ENCODE measurements at places on chromosomes 2 and 18.

DNA sequence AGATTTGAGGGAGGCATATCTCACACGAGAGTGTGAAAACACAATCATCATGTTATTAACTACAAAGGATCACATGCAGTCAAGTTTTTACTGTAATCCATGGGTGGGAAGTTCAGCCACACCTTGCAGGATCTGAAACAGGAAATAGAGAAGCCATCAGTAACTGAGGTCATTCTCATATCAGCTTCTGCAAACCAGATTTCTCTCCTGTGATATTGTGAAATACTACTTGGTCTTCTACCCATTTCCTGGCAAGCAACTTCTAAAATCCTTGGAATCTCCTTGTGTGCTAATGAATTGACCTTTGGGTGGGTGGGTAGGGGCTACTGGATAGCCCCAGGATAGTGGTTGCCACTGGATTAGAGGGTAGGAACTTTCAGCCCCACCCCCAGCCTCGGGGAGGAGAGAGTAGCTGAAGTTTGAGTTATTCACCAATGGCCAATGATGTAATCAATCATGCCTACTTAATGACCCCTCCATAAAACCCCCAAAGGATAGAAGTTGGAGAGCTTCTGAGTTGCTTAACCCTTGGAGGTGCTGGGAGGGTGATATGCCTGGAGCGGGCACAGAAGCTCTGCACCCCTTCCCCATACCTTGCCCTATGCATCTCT lies 25.6 kb upstream of the TGIF1 start:
- no peak for DNase-seq

DNA sequence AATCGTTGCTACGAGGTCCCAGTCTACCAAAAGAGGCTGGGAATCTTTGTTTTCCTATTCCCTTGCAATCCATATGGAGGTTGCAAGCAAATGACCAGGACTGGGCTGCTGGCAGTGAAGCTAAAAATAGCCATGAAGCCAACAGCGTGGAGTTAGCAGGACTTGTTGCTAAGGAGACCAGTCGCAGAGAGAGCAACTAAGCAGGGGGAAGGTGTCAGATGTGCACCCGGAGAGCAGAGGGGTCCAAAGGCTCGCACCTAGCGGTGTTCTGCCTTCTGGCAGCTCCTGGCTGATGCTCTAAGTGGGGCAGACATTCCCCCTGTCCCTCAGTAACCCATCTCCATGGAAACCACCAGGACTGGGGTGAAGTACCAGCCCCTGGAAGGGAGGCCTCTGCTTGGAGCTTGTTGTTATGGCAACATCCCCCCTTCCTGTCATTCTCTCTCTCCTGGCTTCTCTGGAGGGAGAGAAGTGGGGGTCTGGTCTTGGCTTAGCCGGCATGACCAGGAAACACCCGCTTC lies 84.6 kb downstream of the DNMT3A start:
- no peak for DNase-seq

GRCh38 chr2:2667690-2668089 lies 336.6 kb upstream of the MYT1L start:
- no peak for DNase-seq

GRCh38 chr18:10524507-10525370 lies 1.1 kb upstream of the NAPG start:
- peak; percentile 27 for DNase-seq

DNA sequence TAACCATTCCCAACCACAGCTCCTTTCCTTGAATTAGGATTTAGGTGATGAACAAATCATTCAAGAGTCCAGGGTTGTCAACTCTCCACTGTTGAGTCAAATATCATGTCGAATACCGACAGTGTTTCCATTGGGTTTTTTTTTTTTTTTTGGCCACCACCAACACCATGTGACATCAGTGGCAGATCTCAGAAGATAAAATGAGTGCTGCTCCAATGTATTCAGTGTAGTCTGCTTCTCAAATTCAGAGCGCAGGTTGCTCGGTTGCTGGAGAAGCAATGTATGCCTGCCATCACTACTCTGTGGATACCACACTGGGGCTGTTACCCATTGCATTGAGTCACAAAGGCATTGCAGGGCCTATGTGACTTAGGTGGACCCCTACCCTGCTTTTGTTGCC lies 10.8 kb upstream of the ATL2 start:
- DNase-seq, result no peak

DNA sequence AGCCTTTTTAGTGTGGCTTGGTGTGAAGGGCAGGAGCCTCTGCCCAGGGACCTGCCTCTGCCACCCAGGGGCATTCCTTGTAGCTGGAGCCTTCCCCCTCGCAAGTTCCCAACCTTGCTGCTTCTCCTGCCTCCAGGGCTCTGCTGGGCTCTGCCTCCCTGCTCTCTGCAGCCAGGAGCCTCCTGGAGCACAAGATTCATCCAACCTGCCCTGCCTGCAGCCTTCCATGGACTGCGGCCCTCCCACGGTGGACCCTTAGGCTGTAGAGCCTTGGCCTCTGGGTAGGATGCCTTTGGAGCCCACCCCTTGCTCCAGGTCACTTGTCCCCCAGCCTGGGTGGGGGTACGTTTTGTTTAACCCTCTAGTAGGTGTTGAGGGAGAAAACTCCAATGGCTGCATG lies 2.5 kb downstream of the SLC66A3 start:
- no peak for DNase-seq

DNA sequence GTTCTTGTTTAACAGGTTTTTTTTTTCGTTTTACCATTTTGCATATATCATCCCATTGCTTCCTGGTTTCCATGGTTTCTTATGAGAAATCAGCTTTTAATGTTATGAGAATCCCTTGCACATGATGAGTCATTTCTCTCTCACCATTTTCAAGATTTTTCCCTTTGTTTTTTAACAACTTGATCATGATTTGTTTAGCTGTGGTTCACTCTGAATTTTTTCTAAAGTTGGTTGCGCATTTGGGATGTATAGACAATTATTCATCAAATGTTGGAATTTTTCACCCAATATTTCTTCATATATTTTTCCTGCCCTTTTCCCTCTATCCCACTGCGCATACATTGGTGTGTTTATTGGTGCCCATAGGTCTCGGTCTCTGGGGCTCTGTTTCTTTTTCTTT lies 42.4 kb upstream of the BIN1 start:
- no peak for DNase-seq

- DNase-seq, result no peak
These were observed 17.8 kb upstream of the KLHL30 start for GRCh38 chr2:238120463-238121298.

- no peak for DNase-seq
These were observed 40.9 kb downstream of the PDK1 start for GRCh38 chr2:172596776-172597175.

GRCh38 chr18:11268153-11268552 lies 118.8 kb upstream of the PIEZO2 start:
- DNase-seq, result no peak

GRCh38 chr2:56185101-56185581 lies 1.4 kb downstream of the CCDC85A start:
- DNase-seq, result no peak

DNA sequence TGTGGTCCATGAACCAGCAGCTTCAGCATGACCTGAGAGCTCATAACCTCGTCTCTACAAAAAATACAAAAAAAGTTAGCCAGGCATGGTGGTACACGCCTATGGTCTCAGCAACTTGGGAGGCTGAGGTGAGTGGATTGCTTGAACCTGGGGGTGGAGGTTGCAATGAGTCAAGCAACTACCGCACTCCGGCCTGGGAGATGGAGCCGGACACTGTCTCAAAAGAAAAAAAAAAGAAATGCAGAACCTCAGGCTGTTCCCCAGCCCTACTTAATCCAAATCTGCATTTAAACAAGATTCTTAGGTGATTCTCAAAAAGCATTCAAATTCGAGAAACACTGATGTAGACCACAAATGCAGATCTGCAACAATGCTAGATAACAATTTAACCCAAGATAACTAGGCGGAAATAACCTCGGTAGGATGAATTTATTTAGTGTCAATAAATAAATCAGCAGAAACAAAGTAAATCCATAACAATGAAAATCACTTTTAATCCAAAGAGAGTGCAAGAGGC lies 203.5 kb downstream of the SP3 start:
- DNase-seq, result no peak

DNA sequence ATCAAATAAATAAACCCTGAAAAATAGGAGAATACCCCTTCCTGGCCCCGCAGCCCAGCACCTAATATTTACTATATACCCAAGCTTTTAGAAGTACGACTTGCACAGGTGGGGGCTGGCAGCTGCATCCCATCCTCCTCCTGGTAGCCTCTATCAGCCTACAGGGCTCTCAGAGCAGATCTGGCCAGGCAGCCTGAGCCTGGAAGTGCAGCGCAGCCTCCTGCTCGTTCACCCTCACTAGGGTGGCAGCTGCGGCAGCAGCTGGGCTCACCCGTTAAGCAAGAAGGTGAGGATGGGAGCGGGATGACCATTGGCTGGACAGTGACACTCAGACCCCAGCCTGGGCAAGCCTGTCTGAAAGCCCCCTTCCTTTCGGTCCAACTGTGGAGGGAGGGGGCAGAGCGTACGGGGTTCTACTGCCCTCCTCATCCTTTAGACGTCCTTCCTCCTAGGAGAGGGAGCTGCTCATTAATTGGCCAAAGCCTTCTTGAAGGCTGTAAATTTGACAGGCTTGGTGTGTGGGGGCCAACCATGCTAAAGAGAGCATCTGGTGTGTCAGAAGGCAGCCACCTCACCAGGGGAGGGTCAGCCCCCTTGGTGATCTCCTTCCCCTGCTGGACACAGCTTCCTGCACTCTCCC lies 23.3 kb downstream of the MPHOSPH10 start:
- DNase-seq, result no peak

GRCh38 chr2:233855345-233855744 lies 1.0 kb upstream of the HJURP start:
- DNase-seq, result no peak

- no peak for DNase-seq
These were observed 12.8 kb upstream of the TWSG1 start for GRCh38 chr18:9321736-9322135.

DNA sequence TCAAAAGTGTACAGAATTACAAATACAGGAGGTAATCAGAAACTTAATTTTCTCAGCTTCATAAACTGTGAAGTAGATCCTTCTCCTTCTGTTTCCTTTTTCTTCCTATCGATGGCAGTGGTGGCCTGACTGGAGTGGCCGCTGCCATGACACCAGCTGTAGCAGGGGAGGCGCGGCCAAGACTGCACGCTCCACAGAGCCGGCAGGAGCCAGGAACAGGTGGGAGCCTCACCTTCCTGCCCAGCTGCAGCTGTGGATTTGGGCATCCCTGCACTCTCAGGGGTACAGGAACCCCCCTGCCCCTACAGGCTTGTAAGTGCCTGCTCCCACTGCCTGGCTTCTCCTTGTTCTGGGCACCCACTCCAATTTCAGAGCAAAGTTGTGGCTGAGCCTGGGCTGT lies 76.1 kb downstream of the EPB41L3 start:
- DNase-seq, result no peak

GRCh38 chr2:70527447-70528080 lies 26.1 kb downstream of the TGFA start:
- no peak for DNase-seq

DNA sequence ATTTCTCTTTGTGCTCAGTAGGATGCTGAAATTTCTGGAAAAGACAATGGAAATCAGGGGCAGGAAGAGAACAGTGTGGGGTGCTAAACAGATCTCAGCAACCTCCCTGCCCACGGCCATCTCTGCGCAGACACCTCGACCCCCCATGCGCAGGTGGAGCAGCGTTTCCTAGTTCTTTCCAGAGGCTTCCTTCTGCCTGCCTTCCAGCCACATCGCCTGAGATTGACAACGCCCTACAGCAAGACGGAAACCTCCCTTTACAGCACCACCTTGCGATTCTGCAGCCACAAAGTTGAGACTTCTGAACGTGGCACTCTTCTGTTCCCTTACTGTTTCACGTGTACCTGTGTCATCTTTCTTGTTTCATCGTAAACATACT lies 31.4 kb upstream of the CASP8 start:
- DNase-seq, result peak; percentile 24

GRCh38 chr2:42223067-42223854 lies 54.1 kb downstream of the EML4 start:
- DNase-seq, result no peak

DNA sequence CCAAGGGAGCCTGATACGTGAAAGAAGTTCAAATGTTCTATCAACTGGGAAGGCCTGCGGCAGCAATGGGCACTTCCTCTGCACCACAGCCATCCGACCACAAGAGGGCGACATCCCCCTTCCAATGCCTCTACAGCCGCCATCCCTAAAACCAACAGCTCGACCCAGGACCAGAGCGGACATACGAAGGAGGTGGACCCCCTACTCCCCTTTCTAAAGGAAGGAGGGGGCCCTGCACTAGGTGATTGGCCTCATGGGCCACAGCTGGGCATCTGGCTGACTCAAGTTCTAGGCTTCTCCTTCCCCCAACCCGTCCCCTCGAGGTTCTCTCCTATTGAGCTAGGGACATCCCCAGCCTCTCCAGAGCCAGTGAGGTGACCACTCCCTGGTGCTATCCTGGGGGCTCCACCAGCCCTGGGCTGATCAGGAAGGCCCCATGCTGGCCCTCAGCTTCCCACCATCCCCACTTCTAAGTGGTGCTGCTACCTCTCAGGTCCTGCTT lies 217.2 kb downstream of the TNS1 start:
- DNase-seq, result peak; percentile 85

GRCh38 chr2:150136401-150136800 lies 351.1 kb downstream of the RND3 start:
- DNase-seq, result no peak

- DNase-seq, result no peak
These were observed 5.0 kb upstream of the GALNT5 start for GRCh38 chr2:157252529-157252928.

GRCh38 chr2:133841900-133842299 lies 273.6 kb upstream of the NCKAP5 start:
- no peak for DNase-seq

DNA sequence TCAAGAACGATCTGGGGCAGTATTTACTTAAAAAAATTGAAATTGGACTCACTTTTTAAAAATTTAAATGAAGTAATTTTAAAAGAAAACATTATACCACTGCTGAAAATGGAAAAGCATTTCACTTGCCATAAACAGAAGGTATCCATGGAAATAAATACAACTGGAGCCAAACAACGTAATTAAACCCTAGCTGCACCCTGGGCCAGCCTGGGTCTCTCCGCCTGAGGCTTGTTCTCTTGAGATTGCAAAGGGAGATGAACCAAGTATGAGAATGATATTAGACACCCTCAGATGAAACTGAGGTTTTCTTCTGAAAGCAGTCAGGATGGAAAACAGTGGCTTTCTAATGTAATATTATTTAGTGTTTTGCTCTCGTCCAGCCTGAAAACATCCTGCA lies 264.4 kb downstream of the KCNE4 start:
- DNase-seq, result no peak

DNA sequence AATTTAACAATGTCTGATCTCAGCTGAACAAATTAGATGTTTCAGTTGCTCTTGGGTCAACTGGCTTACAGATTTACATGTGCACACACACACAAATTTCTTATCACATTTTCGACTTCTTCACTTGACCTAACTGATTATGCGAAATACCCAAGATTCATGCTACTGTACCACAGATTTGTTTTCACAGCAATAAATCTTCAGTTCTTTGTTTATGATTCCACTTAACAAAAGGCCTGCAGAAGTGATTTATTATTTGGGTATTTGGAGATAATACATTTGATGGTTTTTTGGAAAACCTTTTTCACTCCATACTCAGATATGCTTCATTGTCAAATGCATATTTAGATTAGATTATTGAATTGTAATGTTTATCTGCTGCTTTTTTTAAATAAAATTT lies 129.0 kb downstream of the GALNT1 start:
- DNase-seq, result no peak
